ENCODE measurements at places on chromosomes 2 and 18. TPM values are rescaled to one million over a fixed set of nuclear protein-coding genes. Genes with fewer than 3 reads are reported as not detected.

- ATAC-seq = peak; percentile 38
Measured at GRCh38 chr2:222877556-222878300, 16.9 kb downstream of the ACSL3 start.

DNA sequence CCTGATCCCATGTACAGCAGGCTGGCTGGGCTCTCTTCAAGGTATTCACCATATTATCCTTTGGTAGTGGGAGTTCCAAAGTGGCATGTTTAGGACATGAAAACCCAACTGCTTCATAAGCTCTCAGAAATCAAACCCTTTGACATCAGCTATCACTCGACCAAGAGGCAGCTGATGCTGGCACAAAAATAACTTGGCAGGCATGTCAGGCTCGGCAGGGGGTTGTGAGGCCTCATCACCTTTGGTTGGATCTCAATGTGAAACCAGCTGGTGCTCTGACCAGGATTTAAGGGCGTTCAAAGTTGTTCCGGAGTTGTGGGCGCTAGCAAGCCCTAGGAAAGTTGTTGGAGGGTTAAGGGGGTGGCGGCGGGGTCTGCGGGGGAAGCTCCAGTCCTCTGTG, 171.9 kb downstream of the FHOD3 start:
- no peak for ATAC-seq

The MAT2A gene
- 235 TPM for total RNA-seq

The ST6GAL2 gene
- 2.5 TPM for total RNA-seq

GRCh38 chr2:219998107-219998506, 370.7 kb downstream of the SLC4A3 start:
- ATAC-seq = no peak

DNA sequence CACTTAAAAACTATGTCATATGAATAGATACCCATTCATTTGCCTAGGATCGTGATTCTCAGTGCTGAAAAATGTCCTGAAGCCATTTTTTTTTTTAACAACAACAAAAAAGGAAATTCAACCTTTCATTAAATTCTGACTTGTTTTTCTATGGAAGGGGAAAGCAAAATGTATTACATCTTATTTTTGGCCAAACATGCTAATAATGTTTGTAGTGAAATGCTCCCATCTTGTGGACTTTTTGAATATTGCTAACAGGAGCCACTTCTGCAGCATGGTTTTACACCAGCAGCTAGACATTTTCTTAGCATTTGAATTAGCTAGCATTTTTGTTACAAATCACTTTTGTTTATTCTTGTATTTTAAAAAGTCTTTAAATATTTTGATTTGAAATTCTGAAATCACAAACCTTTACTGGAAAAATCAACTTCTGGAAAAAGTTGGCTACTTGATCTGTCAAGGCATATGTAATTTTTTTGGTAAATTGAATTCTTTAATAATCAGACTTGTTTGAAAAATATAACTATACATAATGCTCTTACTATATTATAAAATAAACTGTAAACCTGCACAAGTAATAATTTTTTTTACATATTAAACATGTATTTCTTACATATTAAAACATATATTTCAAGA, 75.8 kb downstream of the KIDINS220 start:
- ATAC-seq = no peak

The OTOF gene
- total RNA-seq = not detected

- no peak for ATAC-seq
Measured at GRCh38 chr2:80303909-80304837, at the start of gene LRRTM1. Gene LRRTM1 (minus strand): TSS chr2:80304752. CDS start chr2:80303819, 933 bp downstream.

DNA sequence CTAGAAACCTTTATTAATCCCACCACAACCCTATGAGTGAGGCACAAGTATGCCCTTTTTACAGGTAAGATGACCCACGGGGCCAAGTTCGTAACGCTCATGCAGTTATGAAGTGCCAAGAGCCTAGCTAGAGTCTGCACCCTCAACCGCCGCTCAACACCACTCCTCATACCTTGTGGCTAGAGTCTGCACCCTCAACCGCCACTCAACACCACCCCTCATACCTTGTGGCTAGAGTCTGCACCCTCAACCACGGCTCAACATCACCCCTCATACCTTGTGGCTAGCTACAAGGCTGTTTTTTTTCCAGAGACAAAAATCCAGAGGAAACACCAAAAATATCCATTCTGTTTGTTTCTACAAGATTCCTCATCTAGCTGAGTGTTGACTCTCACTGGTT, 4.6 kb downstream of the TXNL4A start:
- ATAC-seq = no peak

- ATAC-seq = no peak
Measured at GRCh38 chr2:33219850-33220275, 256.6 kb upstream of the RASGRP3 start.

DNA sequence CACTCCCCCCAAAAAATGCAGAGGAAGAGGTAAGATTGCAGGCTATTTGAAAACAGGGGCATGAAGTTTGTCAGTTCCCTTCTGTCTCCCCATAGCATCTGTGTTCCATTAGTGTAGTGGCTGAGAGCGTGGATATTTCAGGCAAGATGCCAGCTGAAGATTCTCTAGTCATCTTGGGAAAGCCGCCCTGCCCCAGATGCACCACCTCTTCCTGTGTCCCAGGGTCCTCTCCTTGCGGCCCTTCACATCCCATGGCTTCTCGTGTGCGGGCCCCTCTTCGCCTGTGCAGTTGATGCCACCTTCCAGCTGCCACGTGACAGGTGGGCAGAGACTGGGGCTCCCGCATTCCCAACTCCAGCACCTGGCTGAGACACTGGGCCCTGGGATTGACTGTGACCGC, 16.1 kb downstream of the TMEM127 start:
- ATAC-seq = no peak

DNA sequence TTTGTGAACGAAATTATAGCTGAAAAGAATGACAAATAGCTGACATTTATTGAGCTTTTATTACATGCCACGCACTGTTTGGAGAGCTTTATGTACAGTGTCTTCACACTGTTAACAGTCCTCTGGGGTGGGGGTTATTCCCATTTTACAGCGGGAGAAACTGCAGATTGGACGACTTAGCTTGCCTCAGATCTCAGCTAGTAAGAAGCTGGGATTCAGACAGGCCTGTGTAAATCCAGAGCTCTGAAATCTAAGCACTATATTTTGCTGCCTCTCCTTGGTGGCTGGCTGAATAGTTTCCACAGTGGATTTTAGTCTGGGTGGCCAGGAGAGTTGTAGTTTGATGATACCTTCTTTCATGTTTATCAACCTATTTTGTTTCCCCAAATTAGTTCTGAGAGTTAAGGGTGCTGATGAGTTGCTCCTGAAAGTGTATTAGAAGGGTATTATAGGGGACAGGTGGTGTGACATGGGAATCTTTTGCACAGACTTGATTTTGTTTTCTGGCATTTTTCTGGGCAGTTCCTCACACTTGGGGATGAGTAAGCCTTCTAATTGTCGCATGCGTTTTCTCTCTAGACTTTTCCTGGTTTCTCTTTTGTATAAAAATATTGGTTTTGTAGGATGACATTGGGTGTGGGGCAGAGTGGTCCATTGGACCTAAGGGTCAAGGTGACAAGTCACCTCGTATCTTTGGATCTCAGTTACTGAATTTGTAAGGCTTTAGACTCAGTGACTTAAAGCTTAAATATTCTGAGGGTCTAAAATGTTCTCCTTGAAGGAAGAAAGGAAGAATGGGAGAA, 1.5 kb downstream of the ACSL3 start:
- no peak for ATAC-seq

- ATAC-seq = no peak
Measured at GRCh38 chr2:219621935-219622334, 5.5 kb upstream of the SLC4A3 start.

The SP9 gene
- not detected for total RNA-seq

The FMNL2 gene
- total RNA-seq = 12.4 TPM

The FAM228A gene
- not detected for total RNA-seq

The RUFY4 gene
- 0.12 TPM for total RNA-seq

DNA sequence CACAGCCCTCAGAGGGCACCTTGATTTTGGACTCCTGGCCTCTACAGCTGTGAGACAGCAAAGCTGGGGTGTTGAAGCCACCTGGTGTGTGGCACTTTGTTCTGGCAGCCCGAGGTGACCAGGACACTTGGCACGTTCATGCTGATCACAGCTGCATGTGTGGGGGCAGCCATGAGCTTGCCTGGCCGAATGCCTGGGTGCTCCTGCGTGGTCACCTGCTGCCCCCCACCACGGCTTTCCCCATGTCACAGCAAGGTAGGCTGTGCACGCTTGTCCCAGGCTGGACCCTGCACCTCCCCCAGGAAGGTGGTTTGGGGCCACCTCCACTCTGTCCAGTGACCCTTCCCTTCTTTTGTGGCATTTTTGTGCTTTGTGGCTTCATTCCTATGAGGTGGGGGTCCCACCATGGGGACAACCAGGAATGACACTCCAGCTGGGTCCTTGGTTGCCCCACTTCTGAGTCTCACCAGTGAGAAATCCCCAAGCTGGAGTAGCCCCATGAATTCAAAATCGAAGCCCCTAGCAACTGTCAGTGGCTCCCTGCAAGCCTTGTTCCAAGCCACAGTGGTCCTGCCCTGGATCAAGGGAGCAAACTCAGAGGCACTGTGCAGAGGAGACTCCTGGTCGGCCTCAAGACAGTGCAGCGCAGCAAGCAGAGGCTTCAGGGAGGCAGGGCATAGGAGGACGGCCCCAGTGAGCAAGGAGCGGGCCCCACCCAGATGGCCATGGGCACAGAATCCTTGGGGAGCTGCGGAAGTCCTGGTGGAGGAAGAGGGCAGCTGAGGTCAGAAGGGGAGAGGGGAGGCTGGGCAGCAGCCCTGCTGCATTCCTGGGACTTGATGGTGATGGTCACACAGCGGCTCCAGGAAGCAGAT, 121.4 kb upstream of the HS6ST1 start:
- ATAC-seq = no peak

Measured in esophagus mucosa (tissue), 1 donor.